ENCODE measurements at places on chromosomes 6 and 20. TPM values are rescaled to one million over a fixed set of nuclear protein-coding genes. Genes with fewer than 3 reads are reported as not detected.

DNA sequence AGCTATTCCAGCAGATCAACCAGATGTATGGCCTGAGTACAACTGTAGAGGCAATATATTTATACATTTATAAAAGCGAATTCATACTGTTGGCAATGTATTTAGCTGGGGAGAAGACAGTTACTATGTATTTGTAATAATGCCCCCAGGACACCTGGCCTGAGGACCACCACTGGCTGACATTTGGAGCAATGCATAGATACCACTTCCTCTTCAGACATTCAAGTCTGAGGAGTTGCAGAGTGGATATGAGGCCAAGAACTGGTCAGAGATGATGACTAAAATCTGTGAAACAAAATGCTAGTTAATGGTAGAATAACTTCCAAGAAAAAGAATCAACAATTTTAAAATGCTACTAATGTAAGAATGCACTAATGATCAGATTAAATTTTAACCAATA lies 462.3 kb downstream of the CDC5L start:
- DNase-seq, result no peak

DNA sequence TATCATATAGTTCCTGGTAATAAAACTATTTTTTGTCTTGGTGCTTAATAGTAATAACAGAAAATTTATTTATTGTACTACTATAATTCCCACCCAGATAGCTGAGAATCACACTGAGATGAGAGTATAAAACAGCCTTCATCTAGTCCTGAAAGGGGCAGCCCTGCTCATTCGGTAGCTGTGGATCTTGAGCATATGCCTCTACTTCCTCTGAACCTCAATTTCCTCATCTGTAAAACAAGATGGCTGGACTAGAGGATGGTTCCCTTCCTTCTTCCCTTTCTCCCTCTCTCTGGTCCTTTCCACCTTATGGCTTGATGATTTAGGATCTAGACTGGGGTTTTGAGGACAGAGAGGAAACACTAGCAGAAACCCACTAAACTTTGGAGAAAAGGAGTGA lies 15.0 kb downstream of the FKBP5 start:
- DNase-seq, result no peak

DNA sequence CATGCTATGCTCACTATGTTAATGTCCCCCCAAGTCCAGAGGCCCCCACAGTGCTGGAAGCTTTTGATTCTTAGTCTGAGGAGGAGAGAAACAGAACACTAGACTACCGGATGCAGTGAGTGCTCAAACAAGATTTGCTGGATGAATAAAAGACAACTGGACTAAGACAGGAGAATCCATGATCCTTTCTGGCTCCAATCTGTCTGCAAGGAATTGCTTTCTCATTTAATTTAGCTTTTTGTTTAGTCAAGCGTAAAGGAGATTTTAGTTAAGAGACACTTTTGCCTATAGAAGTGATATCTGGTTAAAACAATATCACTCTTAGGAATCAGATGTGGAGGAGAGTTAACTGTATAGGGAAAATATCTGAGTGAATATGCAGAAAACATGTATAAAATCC lies 13.5 kb downstream of the LYRM4 start:
- no peak for DNase-seq

DNA sequence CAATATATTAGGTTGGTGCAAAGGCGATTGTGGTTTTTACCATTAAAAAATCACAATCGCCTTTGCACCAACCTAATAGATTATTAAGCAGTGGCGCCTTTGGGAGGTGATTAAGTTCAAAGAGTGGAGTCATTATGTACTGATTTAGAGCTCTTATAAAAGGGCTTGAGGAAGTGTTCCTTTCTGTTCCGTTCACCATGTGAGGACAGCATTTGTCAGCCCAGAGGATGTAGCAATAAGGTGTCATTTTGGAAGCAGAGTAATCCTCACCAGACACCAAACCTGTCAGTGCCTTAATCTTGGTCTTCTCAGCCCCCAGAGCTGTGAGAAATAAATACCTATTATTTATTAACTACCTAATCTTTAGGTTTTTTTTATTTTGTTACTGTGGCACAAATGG lies 542.1 kb upstream of the MAN1A1 start:
- DNase-seq, result no peak

GRCh38 chr6:33163540-33163939 lies 28.7 kb downstream of the COL11A2 start:
- no peak for DNase-seq

The PHACTR1 gene
- total RNA-seq, result 1.5 TPM

DNA sequence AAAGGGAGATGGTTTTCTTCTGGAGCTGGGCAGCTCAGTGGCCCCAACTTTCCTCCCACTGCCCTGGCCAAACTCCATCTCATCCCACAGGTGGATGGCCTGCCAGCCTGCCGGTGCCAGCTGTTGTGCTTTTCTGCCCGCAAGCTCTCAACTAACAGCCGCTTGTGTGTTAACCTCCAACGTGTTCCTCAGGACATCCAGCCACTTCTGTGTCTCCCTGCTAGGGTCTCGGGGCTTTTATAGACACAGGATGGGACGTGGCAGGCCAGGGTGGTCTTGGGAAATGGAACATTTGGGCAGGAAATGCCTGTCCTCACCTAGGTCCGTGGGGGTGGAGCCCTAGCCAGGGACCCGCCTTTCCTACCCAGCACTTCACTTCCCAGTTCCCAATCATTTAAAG lies 171.1 kb upstream of the RGS17 start:
- DNase-seq, result no peak

GRCh38 chr20:6558341-6558740 lies 209.1 kb upstream of the BMP2 start:
- no peak for DNase-seq

DNA sequence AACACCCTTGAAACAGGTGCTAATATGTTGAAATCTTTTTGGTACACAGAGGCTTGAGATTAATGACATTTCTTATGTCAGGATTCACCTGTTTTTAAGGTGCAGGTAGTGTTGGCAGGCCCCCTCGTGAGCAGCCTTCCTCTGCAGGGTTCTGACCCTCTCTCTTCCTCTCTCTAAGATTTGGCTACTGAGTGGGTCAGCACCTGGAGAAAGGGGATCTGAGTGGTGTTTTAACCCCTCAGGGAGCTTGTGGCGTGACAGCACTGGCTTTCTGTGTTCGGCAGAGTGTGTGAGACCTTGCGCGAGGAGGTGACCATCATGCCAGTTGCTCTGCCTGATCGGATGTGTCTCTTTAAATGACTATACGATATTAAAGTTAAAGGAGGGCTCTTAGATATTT lies 37.1 kb downstream of the HIVEP1 start:
- DNase-seq, result no peak

The OR2W1 gene
- total RNA-seq, result not detected

GRCh38 chr6:79705456-79705995 lies 74.4 kb downstream of the SH3BGRL2 start:
- no peak for DNase-seq

DNA sequence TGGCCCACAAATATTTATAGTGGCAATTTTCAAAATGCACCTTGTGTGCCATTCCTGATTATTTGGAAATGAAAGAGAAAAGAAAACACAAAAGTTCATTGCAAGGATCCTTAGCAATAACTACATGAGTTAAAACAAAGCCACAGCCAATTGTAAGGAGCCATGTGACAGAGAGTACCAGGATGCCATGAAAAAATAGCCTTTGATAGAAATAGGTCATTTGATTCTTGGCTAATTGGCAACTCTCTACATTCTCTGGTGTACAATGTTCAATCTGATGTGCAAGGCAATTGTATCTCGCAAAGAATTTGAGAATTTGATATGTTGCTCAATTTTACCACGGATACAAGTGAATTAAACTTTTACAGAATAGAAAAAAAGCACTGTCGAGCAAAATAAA lies 9.6 kb downstream of the HLA-A start:
- no peak for DNase-seq

DNA sequence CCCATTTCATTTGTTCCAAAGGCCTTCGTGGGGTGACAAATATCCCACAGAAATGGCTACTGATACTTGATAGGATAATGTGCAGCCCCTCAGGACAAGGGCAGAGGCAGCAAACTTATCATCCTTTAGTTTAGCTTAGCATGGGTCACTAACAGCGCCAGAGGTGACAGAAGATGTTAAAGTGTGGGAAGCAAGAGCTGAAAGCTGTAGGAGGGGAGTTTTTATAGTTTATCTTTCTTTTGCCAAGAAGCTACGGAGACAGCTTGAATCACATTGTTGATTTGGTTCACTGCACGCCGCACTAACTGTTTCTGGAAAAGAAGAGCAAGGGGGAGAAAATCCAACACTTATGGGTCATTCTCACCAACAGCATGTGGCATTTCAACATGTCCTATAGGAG lies 773.9 kb upstream of the MMS22L start:
- DNase-seq, result no peak

- DNase-seq, result no peak
Observed at GRCh38 chr6:82984720-82985119, 80.9 kb downstream of the UBE3D start.

DNA sequence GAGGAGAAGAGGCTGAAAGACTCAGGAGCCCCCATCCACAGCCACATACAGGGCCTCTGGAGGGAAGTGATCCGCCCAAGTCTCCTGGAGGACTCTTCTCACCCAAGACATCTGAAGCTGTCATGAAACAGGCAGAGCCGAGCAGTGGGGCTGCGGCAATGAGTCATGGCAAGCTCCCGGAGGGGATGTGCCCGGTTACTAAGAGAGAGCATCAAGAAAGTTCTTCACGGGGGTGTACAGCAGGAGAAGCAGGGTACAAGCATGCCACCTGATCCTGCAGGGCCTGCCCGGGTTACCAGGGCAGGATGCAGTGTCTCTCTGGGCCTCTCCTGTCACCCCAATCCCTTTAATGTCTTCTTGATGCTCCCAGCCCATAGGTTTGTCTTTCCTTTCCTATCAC lies 21.1 kb downstream of the TRIM26 start:
- no peak for DNase-seq

GRCh38 chr20:2259731-2260130 lies 36.1 kb upstream of the TGM3 start:
- no peak for DNase-seq

DNA sequence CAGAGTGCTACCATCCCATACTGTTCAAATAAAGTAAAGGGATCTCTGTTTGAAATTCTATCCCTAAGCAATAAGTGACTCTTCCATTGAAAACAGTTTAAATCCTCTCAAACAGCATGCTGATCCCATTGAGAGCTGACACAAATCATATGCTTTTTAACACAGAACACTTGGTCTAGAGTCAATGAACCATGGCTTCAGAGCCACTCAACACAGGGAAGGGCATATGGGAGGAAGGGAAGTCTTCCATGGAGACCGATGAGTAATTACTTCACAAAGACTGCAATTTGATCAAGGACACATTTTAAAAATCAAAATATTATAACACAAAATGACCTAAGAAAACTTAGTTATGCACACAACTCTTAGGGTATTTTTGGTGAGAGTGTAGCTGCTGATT lies 1073.0 kb upstream of the MAP3K7 start:
- no peak for DNase-seq

The HLA-DQB1 gene
- 12.1 TPM for total RNA-seq

- DNase-seq, result no peak
Observed at GRCh38 chr20:63494420-63495166, 4.3 kb downstream of the EEF1A2 start.

GRCh38 chr20:14832630-14833029 lies 495.2 kb upstream of the FLRT3 start:
- DNase-seq, result no peak

- no peak for DNase-seq
Observed at GRCh38 chr6:121216928-121217327, 117.4 kb downstream of the TBC1D32 start.

DNA sequence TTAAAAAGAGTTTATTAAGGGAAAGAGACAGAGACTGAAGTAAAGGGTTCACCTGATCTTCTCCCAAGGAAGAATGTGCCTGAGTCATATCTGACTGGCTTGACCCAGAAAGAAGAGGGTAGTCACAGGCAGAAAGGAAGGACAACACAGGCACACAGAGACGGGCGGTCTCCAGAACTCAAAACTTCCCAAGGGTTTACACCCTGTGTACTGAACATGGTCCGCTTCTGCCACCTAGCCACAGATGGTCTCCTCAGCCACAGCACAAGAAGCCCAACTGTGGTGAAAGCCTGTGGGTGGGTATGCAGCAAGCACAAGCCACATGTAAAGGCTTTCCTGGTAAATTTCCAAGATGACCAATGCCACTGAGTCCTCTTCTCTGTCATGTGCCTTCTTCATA lies 17.2 kb downstream of the UNC5CL start:
- no peak for DNase-seq

The MYH7B gene
- total RNA-seq, result 0.33 TPM

GRCh38 chr6:67248077-67248476 lies 1387.0 kb upstream of the ADGRB3 start:
- no peak for DNase-seq

DNA sequence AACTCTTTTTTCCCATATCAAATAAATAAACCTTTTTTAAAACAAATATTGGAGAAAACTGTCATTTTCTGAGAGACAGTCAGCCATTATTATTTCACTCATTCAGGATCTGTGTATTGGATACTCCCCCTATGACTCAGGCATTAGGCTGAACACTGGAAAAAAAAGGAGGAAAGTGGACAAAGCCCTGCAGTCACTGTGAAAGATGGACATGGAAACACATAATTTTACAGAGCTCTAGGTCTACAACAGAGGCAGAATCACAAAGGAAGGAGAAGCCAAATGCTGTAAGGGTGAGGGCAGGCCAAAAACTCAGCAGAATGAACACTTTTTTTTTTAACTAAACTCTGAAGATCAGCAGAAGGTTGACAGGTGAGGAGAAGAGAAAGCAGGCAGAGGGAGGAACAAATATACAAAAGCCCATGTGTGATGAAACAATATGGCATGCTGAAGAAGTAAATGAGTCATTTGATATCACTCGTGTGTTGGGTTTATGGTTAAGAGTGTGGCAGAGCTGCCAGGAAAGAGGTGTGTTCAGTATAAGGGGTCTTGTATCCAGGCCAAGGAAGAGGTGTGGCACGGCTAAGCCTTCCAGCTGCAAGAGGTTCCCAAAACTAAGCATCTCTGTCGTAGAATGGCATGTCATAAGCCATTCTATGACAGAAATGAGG lies 39.1 kb downstream of the EPB41L2 start:
- no peak for DNase-seq

DNA sequence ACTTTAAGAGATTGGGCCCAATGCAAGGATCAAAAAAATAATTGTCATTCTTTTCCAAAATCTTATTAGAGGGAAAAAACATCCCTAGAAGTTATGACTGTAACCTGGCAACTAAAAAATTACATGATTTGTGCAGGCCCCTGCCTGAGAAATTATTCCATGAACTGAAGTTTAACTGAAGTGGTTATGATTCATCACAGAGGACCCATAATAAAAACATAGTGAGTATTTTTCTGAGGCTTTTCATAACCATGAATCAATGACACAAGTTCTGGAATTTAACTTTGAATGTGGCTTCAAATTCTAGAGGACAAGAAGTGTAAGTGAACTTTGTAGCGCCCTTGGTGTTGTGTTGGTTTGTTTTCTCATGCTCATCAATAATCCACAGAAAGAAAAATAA lies 31.1 kb upstream of the CARMIL1 start:
- DNase-seq, result no peak

GRCh38 chr6:28841290-28841689 lies 82.5 kb downstream of the TRIM27 start:
- no peak for DNase-seq

GRCh38 chr6:37129566-37129965 lies 40.4 kb upstream of the PIM1 start:
- DNase-seq, result no peak
